ENCODE measurements at places on chromosomes 4 and X. TPM values are rescaled to one million over a fixed set of nuclear protein-coding genes. Genes with fewer than 3 reads are reported as not detected.

MBTPS2 gene
- total RNA-seq: 20.7 TPM

FTHL17 gene
- total RNA-seq: not detected

LDB2 gene
- total RNA-seq: 142 TPM

DNA sequence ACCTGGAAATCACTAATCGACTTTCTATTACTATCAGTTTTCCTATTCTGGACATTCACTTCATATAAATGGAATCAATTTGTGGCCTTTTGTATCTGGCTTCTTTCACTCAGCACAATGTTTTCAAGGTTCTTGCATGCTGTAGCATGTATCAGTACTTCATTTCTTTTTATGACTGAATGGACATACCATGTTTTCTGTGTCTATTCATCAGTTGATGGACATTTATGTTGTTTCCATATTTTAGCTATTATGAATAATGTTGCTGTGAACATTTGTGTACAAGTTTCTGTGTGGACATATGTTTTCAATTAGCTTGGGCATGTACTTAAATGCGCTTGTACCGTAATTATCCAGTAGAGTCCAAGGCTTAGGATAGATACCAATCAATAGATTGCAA is 19.9 kb upstream of the RELL1 start:
- DNase-seq: no peak

DNA sequence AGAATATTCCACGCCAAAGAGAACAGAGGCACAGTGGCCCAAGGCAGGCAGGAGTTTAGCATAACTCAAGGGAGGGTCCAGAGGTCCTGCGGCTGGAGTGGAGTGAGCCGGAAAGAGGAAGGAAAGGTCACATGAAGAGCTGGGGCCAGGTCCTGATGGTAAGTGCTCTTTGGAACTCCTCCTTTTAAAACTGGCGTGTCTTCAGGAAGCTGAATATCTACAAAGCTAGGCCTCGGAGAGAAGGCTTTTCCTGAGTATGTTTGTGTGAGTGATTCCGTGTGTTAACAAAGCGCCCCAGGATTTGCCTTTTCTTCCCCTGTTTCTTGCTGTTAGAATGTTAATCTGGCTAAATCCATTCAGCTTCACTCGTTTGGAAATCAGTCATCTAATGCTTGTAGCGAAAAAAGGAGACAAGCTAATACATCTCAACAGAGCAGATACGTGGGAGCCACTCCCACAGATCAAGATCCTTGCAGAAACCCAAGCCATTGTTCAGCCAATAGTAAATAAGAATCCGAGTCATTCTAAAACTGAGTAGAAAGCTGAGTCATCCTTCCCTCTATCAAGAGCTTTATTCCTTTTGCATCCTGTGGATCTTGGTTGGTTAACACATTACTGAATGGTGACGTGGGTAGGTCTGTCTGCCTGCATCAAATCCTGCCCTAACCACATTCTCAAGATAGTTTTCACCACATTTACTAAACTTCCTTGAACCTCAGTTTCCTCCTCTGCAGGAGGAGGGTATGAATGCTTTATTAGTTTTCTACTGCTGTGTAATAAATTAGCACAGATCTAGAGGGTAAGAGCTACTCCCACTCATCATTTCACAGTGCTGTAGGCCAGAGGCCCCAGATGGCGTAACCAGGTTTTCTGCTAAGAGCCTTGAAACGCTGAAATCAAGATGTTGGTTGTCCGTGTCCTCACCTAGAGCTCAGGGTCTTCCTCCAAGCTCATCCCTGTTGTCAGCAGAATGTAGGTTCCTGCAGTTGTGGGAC is 43.2 kb upstream of the RBM47 start:
- DNase-seq: peak; percentile 17

All from urinary bladder (tissue), 4 donors.